Activated naive CD4-positive, alpha-beta T cell treated with anti-CD3 and anti-CD28 coated beads, Interleukin-2, amount 50 U/mL, for 72 hours (primary cell): ENCODE measurements at places on chromosomes 1 and 21.
A peak's percentile ranks its signal among the peaks of the same experiment; 100 is the strongest.

DNA sequence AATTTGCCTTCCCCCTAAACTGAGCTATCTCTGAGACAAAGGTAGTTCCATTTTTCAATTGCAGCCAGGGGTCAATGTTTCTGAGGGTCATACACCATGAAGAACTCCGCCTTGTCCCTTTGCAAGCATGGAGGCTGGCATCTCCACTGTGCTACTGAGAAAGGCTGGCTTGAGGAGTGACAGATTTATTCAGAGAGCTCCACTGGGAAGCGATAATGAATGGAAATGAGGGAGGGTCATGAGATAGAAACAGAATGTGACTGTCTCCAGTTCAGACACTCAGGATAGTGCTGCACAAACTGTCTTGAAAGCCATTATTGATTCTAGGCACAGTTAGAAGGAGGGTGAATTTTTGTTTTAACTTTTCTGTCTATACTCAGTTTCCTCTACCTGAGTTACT is 197.5 kb downstream of the ZNF326 start:
- DNase-seq, result no peak

GRCh38 chr1:2650967-2651645 is 18.3 kb upstream of the MMEL1 start:
- DNase-seq, result no peak

DNA sequence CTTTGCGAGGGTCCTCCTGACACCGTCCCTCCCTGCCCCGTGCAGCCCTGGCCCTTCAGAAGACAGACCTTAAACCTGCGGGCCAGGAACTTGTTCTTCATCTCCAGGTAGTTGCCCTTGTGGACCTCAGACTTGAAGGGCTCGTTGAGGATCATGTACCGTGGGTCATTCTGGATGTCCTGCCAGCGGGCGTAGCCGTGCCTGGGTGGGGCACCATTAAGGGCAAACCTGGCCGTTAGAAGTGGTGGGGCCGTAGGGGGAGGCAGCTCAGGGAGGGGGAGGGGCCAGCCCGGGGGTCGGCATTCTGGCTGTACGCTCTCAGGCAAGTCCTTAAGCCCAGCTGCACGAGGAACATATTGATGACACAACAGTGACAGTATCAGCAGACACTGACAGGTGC is 64.6 kb downstream of the KCNAB2 start:
- DNase-seq, result no peak

GRCh38 chr1:112841825-112842224 is 114.2 kb downstream of the SLC16A1 start:
- no peak for DNase-seq

- DNase-seq, result no peak
These were observed 63.0 kb downstream of the NR5A2 start for GRCh38 chr1:200090252-200091159.

DNA sequence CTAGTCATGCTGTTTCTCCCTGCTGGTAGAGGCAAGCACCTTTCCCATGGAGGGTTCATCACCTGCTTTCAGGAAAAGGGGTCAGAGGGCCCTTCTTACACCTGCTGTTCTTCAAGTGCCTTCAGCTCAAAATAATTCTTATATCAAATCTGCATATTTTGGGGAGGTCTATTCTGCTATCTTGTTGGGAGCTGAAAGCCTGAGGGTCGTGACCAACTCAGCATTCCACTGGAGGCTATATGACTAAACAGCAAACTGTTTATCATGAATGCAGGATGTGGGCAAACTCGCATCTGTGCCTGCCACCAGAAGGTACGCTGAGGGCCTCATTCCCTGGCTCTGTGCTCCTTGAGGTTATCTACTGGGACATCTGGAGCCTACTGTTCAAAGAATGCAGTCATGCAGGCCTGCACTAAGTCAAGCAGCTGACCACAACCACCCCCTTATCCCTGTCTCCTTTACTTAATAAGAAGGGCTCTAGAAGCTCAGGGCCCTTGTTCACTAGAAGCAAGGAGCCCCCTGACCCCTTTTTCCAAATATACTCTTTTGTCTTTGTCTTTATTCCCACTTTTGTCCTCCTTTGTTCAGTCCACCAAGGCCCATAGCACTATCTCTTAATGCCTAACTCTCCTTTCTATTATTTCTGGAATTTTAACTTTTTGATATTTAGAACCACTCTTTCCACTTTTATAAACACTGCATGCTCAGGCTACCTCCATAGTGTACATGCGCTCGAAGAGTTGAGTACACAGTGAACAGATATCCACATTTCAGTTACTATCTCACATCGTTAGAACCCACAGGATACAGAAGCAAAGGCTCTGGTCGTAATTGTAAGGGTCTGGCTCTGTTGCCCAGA is 4.5 kb upstream of the TRIM17 start:
- no peak for DNase-seq

- peak; percentile 29 for DNase-seq
These were observed 14.1 kb downstream of the AZIN2 start for GRCh38 chr1:33094971-33095604.
